Anterior cingulate cortex (tissue), 58 donors: ENCODE measurements at places on chromosomes 2 and 18.

DNA sequence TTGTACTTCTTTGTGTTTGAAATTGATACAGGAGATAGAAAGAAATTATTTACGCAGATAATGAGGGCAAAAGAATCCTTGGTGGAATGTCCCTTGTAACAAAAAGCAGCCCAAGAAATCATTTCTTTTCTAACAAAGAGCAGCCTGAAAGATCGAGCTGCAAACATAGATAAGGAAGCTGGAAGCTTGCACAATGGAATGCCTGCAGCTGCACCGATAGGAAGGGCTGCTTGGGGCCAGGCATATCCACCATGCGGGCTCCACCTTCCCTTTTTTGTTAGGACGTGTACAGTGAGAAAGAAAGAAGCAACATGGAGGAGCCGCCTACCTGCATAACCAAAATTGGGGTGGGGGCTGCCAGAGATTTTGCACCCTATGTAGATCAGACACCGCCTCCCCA is 568.7 kb downstream of the METTL4 start:
- DNase-seq, result no peak

DNA sequence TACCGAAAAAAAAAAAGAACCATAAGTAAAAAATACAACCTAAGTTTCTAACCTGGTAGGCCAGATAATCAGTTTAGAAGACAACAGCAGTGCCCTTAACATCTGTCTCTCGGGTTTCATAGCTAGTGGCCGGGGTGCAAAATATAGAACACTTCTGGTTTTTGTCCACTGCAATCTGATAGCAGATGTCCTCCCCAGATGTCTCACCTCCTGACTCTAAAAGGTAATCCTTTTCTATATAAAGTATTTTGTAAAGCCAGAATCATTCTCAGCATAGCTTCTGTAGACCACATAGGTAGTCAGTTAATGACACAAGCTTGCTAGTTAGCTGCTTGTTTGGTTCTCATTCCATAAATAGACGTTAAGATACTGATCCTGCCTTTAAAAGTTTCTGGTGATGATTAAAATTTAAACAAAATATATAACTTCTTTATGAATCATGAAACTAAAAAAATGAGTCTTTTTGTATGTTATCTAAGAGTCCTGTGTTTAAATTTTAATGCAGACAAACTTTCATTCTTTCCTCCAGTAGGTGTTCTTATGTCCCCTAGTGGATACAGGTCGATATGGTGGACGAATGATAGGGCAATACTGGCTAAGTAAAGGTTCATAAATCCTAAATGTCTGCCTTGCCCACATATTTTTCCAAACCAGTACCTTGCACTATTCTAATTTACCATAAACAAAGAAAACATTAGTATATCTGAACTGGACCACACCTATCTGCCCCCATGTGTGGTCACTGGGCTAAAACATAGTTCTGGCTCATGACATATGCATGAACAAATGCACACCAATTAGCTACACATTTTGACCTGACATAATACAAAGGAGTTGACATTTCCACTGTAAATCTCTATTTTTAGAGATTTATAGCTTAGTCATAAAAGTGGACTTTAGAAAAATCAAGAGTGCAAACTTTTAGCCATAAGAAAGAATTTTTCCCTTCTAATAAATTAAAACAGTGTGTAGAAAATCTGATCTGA is 171.0 kb downstream of the SRBD1 start:
- DNase-seq, result no peak

DNA sequence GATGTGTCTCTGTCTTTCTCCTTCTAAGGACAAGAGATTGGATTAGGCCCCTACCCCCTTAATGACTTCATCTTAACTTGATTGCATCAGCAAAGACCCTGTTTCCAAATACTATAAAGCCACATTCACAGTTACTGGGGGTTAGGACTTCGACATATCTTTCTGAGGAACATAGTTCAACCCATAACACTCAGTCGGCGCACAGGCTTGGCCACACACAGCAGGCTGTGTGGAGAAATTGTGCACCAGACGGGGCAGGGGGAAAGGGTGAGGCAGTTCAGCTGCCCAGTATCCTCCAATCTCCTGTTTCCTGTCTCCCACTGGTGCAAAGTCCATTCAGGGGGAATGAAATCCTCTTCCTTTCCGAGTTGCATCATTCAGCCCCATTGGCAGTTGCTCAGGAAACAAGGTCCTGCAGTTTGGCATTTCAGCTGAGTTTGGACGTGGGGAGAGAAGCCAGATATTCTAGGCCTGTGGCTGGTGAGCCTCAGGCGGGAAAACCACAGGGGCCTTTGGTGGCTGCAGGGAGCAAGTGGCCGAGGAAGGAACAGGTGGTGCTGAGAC is 9.4 kb upstream of the RAPGEF4 start:
- DNase-seq, result no peak

GRCh38 chr18:75544496-75544895 is 117.0 kb upstream of the SMIM21 start:
- DNase-seq, result no peak

DNA sequence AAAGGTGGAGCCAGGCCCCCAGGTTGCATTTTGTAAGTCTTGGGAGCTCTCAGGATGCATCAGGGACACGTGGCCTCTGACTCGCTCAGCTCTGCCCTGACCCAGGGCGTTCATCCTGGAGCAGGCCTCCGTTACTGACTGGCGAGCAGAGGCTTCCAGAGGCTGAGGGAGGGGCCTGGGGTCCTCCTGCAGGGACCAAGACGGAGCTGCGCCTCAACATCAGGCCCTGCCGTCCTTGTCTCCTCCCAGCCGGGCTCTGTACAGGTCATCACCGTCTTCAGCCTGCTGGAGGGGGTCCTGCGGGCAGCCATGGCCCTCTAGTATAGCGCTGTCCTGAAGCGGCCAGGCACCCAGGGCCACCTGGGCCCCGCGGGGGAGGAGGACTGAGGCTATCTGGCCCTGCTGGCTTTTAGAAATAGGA is 10.2 kb upstream of the ALPP start:
- DNase-seq, result no peak

DNA sequence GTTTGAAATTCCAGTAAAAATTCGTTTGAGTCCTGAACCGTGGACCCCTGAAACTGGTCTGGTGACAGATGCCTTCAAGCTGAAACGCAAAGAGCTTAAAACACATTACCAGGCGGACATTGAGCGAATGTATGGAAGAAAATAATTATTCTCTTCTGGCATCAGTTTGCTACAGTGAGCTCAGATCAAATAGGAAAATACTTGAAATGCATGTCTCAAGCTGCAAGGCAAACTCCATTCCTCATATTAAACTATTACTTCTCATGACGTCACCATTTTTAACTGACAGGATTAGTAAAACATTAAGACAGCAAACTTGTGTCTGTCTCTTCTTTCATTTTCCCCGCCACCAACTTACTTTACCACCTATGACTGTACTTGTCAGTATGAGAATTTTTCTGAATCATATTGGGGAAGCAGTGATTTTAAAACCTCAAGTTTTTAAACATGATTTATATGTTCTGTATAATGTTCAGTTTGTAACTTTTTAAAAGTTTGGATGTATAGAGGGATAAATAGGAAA is 80.7 kb downstream of the ACSL3 start:
- no peak for DNase-seq

GRCh38 chr2:68566362-68566761 is 77.0 kb upstream of the PROKR1 start:
- DNase-seq, result no peak
